Stimulated activated CD8-positive, alpha-beta memory T cell treated with anti-CD3 and anti-CD28 coated beads, Interleukin-15, amount 100 ng/mL, for 1 hour (primary cell): ENCODE measurements at places on chromosomes 16 and 17.

DNA sequence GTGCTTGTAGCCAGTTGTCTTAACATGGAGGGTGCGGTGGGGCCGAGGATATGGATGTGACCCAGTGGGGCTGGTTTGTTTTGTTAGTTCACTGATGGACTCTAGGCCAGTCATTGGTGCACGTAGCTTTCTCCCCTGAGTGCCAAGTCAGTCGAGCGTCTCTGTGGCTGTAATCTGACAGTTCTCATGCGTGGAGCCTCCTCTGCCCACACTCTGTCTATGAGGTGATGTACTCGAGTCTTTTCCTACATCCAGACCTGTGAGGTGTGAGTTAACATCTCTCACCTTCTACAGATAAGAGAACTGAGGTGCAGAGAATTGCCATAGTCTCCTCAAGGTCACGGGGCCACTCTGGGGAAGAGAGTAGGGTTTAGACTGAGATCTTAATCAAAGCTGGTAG, 90.2 kb downstream of the MARCHF10 start:
- no peak for DNase-seq

GRCh38 chr17:41516830-41517283, 1.8 kb downstream of the KRT15 start:
- no peak for DNase-seq

- no peak for DNase-seq
These were observed 1.4 kb upstream of the KRT222 start for GRCh38 chr17:40666331-40666730.

- no peak for DNase-seq
These were observed 10.2 kb downstream of the COTL1 start for GRCh38 chr16:84607694-84608093.

GRCh38 chr16:80583466-80583865, 42.7 kb downstream of the DYNLRB2 start:
- DNase-seq = no peak

DNA sequence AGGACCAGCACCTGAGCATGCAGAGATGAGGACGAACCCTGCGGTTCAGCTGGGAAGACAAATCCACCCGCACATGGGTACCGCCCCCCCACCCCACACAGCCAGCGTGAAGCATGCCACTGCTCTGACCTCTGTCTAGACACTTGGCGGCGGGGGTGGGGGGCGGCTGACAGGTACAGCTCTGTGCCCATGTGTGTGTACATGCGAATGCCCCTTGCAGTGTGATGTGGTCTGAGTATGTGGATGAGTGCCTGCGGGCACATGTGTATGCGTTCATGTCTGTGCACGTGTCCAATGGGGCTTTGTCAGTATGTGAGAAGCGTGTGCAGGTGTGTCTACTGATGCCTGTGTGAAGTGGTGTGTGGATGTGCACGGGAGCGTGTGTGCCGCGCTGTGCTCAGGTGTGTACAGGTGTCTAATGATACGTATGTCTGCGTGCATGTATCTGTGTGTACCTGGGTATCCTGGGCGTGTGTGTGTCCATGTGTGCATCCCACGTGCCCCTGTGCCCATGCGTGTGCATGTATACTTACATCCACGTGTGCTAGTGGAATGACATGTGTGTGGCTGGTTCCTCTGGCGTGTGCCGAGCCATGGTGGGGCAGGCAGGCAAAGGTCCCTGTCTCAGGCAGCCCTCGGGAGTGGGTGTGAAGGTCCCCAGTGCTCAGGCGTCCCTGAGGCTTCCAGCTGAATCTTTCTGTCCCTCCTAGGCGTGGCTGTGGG, 636 bp upstream of the RAP1GAP2 start:
- no peak for DNase-seq

DNA sequence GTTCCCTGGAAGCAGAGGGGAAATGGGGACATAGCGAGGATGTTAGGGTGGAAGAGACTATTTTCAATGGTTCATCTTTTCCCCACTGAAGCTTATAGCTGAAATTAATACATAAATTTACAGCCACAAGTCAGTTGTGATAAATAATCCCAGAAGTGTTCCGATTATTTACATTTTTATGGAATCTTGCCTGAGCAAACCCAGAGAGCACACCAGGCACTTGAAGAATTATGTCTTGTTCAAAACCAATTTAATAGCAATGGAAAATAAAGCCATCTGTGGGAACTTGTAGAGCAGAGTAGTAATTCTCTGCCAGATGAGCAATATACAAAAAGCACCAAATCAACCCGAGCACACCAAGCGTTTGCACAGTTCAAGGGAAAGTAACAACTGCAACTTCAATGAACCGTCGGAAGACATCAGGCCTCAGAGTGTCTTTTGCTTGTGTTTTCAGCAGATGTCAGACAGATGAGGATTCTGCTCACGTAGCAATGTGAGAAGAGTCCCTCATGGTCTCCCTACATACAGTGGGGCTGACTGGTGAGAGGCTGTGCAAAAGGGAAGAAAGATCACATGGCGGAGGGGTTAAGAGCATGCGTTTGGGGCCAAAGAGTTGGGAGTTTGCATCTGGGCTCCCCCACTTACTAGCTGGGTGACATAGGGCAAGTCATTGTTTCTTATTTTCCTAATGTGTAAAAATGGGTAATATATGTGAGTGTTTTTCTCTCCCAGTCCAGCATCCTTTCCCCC, 148.7 kb upstream of the HS3ST2 start:
- DNase-seq = no peak

DNA sequence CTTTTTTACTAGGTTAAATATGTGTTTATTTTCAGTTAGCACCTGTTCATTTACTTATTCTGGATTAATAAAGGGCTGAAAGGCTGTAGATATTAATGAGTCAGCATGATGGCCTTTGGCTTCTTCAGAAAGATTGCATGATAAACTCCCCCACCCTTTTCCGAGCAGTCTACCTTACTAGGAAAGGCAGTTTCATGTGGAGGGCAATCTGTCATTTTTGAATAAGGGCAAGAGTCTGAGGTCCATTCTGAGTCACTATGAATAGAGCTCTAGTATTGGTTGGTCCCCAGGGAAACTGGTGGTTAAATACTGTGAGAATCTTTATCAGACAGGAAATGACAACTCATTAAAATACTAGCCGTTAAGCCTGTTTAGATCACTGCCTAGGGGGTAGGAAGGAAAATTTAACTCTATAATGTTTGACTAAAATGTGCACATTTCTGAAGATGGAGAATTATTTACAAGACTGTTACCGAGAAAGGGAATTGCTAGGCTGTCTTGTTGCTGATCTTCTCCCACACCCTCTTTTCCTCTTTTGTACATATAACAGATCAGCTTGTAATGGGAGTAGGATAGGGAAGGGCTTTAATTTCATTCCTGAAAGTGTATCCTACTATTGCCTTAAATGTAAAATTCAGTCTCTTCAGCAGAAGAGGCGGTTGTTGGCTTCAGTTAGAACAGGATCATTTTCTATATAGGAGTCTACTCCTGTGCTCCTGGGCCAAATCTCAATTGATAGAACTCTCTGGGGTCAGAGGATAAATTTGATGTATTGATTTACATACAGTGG, 63.3 kb downstream of the TUBD1 start:
- DNase-seq = no peak

GRCh38 chr17:21001111-21001812, 41.5 kb downstream of the USP22 start:
- DNase-seq = no peak
